ENCODE measurements at places on chromosomes 2 and 18. TPM values are rescaled to one million over a fixed set of nuclear protein-coding genes. Genes with fewer than 3 reads are reported as not detected.

DNA sequence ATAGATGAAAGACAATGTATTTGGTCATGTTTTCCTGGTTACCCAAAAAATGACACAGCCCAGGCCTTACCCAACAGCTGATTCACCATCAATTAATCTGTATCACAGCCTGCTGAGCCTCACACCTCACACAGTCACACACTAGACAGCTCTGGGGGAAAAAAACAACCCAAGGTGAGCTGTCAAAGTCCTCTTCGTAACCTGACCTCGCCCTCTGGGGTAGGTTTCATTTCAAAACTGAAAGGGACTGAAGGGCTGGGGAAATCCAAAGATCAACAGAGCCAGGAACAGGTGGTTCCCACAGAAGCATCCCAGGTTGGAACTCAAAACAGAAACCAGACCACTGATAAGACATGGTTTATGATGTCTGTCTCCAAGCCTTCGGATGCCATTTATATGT is 18.2 kb upstream of the PCBP1 start:
- peak; percentile 75 for DNase-seq
- peak overlapping the region; percentile 86 for H3K27ac ChIP-seq
- H3K4me3 ChIP-seq, result no peak overlapping the region
- H3K4me1 ChIP-seq, result peaks cover 41% of the 10 kb centered on the region
- H3K36me3 ChIP-seq, result peaks cover 47% of the 10 kb centered on the region

- H3K27ac ChIP-seq, result no peak overlapping the region
- no peak for DNase-seq
- H3K4me1 ChIP-seq, result no peaks in the 10 kb centered on the region
- no peaks in the 10 kb centered on the region for H3K36me3 ChIP-seq
Measured at GRCh38 chr18:14974576-14974975, 226.6 kb downstream of the ANKRD30B start.

DNA sequence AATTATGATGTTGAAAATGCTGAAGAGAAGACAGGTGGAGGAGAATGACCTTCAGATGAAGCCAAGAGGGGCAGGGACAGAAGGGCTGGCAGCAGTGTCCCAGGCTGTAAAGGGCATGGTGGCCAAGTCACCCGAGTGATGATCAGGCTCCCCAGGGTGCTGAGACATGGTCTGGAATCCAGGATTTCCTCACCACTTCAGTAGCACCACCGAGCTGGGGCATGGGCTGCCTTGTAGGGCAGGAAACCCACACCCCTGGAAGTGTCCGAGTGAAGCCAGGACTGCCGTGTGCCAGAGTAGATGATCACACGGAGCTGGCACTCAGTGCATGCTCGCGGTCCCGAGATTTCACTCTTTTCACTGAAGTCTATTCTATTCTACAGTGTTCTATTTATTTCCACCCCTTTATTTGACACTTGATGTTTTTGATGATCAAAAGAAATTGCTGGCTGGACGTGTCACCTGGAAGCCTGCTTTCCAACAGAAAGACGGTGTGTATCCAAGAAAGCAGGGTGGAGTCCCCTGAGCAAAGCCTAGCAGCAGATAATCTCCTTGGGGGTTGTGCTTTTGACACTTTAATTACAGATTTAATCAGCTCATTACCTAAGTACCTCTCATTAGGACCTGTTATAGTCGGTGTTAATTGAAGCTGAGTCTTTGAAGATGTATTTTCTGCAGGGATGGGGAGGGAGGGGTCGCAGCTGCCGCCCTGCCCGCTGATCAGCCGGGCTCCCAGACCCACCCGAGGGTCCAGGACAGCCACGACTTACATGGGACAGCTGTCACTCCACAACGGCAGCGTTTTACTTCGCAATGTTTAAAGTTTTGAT is 92.3 kb downstream of the SEPTIN10 start:
- H3K36me3 ChIP-seq, result no peaks in the 10 kb centered on the region
- H3K4me1 ChIP-seq, result no peaks in the 10 kb centered on the region
- H3K27me3 ChIP-seq, result no peaks in the 10 kb centered on the region
- H3K4me3 ChIP-seq, result no peak overlapping the region

DNA sequence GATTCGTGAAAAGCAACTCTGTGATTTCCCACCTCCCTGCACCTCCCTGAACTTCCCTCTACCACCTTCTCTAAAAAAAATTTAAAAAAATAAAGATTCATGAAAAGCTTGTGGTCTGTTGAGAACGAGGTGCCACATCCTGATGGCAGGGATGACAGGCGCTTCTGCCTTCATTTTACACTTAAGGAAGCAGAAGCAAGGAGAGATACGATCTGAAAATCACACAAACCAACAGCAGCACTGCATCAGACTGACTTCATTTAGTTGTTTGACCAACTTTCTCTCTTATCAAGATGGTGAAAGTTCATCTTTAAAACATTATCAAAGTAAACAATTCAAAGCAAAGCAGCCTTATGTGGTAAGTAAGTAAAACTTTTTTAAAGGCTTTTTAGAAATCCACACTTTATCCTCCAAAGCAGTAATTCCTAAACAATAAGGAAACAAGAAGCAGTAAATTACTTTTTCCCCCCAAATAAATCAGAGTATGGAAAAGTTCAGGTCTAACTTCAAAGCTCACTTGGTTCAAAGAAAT is 15.5 kb downstream of the WDFY1 start:
- peak overlapping the region; percentile 70 for H3K27ac ChIP-seq
- no peaks in the 10 kb centered on the region for H3K27me3 ChIP-seq
- peaks cover 23% of the 10 kb centered on the region for H3K36me3 ChIP-seq
- DNase-seq, result peak; percentile 38

GRCh38 chr2:46305767-46306166 is 8.6 kb downstream of the EPAS1 start:
- no peak overlapping the region for H3K27ac ChIP-seq
- H3K4me1 ChIP-seq, result peaks cover 44% of the 10 kb centered on the region
- peaks cover 20% of the 10 kb centered on the region for H3K36me3 ChIP-seq

DNA sequence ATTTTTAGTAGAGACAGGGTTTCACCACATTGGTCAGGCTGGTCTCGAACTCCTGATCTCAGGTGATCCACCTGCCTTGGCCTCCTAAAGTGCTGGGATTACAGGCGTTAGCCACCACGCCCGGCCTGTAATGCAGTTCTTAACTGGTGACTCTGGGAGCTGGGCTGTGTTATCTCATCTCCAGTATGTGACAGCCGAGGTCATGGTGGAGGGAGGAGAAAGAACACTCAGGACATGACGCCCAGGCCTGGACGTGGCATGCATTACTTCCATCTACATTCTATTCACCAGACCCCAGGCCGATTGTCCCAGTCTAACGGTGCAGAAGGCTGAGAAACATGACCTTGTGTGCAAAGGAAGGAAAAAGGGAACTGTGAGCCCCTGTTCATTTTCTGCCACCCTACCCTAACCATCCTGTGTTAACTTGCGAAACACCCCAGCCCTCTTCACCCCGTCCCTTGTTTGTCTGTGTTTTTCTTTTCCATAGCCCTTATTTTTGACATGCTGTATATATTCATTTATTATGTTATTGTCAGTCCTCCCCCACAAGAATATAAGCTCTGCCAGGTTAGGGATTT is 88.1 kb upstream of the ASAP2 start:
- no peaks in the 10 kb centered on the region for H3K36me3 ChIP-seq
- H3K27ac ChIP-seq, result no peak overlapping the region
- H3K27me3 ChIP-seq, result peaks cover 8% of the 10 kb centered on the region

DNA sequence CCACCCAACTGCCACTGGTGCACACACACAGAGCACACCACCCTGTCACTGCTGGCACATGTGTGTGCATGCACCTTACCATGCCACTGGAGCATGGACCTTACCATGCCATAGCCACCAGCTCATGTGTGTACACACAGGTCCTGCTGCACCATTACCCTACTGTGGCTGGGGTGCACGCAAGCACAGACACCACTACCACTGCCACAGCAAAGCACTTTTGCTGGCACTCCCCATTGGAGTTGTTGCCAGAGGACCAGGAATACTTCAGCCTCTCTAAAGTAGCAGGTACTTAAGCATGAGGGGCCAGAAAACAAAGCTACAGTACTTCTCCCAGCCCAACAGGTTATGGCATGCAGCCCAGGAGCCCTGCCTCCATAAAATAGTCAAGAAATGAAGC is 404.8 kb downstream of the MBD2 start:
- no peaks in the 10 kb centered on the region for H3K4me1 ChIP-seq
- no peaks in the 10 kb centered on the region for H3K36me3 ChIP-seq
- no peak for DNase-seq
- H3K27ac ChIP-seq, result no peak overlapping the region
- H3K27me3 ChIP-seq, result no peaks in the 10 kb centered on the region

GRCh38 chr2:219335373-219335786 is 2.8 kb upstream of the RESP18 start:
- no peak overlapping the region for H3K4me3 ChIP-seq
- H3K36me3 ChIP-seq, result no peaks in the 10 kb centered on the region
- no peak for DNase-seq
- H3K4me1 ChIP-seq, result no peaks in the 10 kb centered on the region
- H3K27ac ChIP-seq, result no peak overlapping the region

DNA sequence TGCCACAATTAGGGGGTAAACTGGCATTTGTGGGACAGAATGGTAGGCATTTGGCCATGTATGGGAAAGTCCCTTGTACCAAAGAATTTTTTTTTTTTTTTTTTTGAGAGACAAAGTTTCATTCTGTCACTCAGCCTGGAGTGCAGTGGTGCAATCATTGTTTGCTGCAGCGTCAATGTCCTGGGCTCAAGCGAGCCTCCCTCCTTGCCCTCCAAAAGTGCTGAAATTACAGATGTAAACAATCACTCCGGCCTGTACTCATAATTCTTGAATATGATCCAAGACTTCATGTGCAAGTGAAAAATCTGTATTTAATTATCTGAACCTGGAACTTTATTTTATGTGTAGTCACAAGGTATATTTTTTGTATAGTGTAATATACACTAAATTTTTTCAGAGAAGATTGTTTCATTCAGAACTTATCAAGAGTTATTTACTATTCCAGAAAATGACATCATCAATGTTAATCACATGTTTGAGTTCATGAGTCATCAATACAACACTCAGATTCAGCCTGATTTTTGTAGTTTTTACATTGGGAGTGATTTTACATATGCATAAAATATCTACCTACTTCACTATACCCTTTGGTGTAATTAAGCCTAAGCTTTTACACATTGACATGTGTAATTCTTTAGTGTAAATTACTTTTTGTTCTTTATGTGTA is 138.7 kb upstream of the L3MBTL4 start:
- no peaks in the 10 kb centered on the region for H3K36me3 ChIP-seq
- H3K4me3 ChIP-seq, result no peak overlapping the region
- no peak overlapping the region for H3K27ac ChIP-seq
- no peak for DNase-seq
- no peaks in the 10 kb centered on the region for H3K27me3 ChIP-seq

DNA sequence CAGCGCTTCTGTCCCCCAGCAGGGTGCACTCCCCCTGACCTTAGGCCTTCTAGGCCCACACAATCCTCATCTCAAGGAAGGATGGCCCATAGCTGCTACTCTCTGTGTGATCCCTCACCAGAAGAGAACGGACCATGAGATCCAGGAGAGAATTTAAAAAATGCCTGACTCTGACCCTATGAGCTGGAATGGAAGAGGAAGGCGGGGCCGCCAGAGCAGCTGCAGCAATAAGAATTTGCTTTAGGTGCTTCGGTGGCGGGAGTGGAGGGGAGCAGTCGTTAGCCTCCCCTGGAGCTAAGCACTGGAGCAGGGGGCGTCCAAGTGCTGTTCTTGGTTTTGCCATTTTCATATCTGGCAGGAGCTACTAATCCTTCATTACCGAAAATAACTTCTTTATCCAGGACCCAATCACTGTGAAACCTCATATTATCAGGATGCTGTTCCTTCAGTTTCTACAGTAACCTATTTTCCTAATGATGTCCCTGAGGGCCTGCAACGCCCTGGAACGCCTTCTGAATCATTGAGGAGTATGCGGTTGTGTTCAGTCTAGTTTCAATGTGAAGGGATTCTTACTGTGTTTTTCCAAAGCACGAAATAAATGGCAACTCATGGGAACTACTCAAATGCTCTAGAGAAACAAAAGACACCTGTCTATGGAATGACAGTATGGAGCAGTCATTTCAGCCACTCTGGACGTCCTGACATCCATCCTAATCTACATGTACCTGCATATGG is 105.1 kb upstream of the SIX2 start:
- H3K4me1 ChIP-seq, result no peaks in the 10 kb centered on the region
- no peaks in the 10 kb centered on the region for H3K27me3 ChIP-seq
- H3K36me3 ChIP-seq, result no peaks in the 10 kb centered on the region
- H3K27ac ChIP-seq, result no peak overlapping the region
- DNase-seq, result no peak
- no peak overlapping the region for H3K4me3 ChIP-seq

DNA sequence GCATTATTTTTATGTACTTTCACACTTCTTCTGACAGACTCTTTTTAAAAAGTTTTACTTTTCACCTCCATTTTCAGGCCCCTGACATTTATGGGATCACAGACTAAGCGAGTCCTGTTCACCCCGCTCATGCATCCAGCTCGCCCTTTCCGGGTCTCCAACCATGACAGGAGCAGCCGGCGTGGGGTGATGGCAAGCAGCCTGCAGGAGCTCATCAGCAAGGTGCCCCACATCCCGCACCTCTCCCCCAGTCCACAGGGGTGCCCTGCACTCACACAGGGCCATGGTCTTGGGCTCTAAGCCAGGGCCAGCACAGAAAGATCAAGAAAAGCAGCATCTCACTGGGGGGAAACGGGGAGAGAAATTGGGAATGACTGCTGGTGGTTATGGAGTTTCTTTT is 8.6 kb downstream of the CIDEA start:
- H3K4me1 ChIP-seq, result no peaks in the 10 kb centered on the region
- peaks cover 33% of the 10 kb centered on the region for H3K27me3 ChIP-seq

DNA sequence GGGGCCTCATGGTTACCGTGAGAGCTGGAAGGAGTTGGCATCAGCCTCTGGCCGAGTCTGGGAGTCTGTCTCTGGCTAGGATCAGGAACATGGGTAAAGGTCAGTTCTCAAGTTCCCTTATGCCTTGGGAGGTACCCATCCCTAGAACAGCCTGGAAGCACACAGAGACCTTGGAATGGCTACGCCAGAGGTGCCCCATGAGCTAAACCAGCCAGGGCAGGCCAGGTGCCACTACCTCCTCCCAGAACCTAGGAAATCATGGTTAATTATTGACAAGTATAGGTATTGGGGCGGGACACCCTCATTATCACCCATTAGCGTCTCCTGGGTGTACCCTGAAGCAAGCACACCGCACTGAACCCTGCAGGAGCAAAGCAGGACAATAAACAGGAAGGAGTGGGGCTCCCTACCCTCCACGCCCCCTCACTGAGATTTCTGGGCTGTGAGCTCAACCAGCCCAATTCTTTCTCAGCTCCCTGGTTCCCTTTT is 3.0 kb upstream of the ASPRV1 start:
- H3K4me1 ChIP-seq, result peaks cover 4% of the 10 kb centered on the region
- H3K27ac ChIP-seq, result no peak overlapping the region
- H3K36me3 ChIP-seq, result no peaks in the 10 kb centered on the region
- H3K4me3 ChIP-seq, result no peak overlapping the region
- no peak for DNase-seq

GRCh38 chr2:115171751-115172150 is 729.3 kb downstream of the DPP10 start:
- no peak for DNase-seq
- H3K36me3 ChIP-seq, result no peaks in the 10 kb centered on the region
- H3K4me1 ChIP-seq, result no peaks in the 10 kb centered on the region
- no peak overlapping the region for H3K4me3 ChIP-seq
- no peaks in the 10 kb centered on the region for H3K27me3 ChIP-seq

Gene DTNA
- 0.73 TPM for total RNA-seq

Gene YPEL5
- 24.1 TPM for total RNA-seq

Gene TSGA10
- total RNA-seq, result 3.4 TPM

Gene ZNG1B
- total RNA-seq, result 48.9 TPM

Gene RAPH1
- 4.6 TPM for total RNA-seq

Gene CNTNAP5
- total RNA-seq, result not detected

Gene FAM117B
- total RNA-seq, result 8.3 TPM

Gene REG3G
- not detected for total RNA-seq

Gene TIGD1
- 9.1 TPM for total RNA-seq

Gene ABCB6
- 22.1 TPM for total RNA-seq
